ENCODE measurements at places on chromosomes 7 and 10.

GRCh38 chr10:52778511-52779392, 6.2 kb upstream of the MBL2 start:
- DNase-seq: peak; percentile 38

DNA sequence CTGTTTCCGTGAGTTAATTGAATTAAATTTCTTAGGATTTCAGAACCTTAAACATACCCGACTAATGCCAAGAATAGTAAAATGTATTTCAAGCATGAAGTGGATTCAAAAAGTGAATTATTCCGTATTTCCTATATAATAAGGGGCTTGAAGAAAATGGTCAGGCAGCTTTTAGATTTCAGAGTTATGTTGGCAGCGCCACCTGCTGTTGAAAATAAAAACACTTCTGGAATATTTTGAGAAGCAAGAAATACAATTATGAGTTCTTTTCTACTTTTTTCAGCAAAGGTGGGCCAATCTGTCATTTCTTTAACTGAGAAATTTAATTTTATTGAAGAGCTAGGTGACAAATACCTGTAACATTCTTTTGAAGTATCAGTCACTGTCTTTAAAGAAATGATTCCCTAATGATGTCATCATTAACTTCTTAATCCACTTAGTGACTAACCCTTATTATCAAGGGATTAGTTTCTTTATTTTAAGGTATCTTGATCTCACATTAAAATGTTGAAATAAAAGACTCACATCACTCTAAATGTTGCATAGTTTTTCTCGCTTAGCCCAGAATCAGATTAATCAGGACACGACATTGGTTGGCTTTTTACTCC, 36.6 kb upstream of the AGR3 start:
- peak; percentile 66 for DNase-seq

DNA sequence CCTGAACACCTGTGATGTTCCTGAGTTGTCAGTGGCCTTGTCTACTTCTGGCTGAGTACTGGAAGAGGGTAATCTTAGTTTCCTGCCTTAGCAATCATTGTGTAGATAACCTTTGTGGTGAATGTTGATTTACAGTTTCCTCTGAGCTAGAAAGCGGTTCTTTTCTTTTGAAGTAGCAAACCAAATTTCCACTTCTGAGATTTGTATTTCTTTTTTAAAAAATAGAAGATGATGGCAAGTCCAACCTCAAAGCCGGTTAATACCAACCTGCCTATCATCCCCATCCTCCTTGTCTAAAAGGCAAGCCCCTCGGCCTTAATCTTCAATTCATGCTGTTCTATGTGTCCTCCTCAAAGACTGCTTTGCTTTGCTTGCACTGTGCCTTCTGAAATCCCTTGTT, 12.5 kb upstream of the PALS2 start:
- DNase-seq: no peak

DNA sequence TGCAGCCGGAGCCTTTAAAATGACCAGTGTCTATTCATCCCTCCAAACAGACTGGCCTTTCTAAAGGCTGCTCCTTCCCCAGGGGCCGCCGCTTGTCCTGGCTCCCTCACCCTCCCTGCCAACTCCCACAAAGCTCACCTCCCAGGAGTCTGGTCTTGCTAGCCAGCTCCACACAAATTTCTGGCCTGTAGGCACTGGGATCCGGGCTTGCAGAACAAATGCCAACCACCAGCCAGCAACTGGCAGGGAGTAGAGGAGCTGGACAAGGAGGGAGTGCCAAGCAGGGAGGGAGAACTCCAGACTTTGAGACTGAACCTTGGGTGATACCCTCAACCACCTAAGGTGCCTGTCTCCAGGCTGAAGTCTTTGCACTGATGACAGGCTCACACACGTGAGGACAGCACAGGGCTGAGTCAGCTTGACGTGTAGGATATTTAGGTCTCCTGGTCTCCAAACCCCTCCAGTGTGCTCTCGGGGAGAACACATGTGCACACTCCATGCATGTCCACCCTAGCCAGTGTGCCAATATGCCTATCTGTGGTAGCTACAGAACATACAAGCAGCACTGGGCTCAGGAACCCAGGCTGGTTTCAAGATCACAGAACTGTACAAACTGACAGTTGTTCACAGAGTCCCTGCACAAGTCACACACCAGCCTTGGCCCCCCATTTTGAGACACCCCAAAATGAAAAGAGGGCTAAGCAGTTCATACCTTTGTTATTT, 6.0 kb downstream of the PAX2 start:
- DNase-seq: no peak

- DNase-seq: no peak
These were observed 16.5 kb downstream of the DENND11 start for GRCh38 chr7:141685285-141686023.
